NK-92 treated with Interleukin-12 subunit alpha and Interleukin-12 subunit beta, amount 100 ng/mL, for 24 hours (cell line): ENCODE measurements at places on chromosomes 7 and 10.

- no peak for DNase-seq
Observed at GRCh38 chr7:133056370-133057238, 25.3 kb downstream of the CHCHD3 start.

DNA sequence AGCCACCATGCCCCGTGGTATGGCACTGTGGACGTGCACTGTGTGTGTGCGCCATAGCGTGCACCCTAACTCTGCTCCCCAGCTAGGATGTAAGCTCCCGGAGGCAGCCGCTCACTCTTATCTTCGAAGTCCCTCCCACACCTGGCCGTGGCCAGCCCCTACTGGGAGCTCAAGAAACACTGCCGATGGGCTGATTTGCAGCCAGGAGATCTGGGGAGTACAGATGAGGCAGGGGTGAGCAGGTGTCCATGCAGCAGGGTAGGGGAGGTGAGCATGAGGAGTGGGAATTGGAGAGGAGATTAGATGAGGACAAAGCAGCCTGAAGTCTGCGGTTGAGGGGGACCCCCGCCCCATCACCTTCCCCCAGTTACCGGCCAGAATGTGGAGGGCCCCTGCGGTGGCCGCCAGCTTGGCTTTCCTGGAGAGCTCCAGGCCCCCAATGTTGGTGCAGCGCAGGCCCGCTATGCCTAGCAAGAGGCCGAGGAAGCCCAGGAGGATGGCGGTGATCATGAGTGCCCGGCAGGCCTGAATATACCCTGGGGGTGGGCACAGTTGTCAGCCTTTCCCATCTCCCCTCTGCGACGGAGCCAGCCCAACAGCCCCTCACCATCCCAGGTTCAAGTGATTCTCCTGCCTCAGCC is 3.6 kb downstream of the CLDN15 start:
- DNase-seq, result no peak

GRCh38 chr7:138161600-138162081 is 85.4 kb downstream of the AKR1D1 start:
- DNase-seq, result peak; percentile 57

DNA sequence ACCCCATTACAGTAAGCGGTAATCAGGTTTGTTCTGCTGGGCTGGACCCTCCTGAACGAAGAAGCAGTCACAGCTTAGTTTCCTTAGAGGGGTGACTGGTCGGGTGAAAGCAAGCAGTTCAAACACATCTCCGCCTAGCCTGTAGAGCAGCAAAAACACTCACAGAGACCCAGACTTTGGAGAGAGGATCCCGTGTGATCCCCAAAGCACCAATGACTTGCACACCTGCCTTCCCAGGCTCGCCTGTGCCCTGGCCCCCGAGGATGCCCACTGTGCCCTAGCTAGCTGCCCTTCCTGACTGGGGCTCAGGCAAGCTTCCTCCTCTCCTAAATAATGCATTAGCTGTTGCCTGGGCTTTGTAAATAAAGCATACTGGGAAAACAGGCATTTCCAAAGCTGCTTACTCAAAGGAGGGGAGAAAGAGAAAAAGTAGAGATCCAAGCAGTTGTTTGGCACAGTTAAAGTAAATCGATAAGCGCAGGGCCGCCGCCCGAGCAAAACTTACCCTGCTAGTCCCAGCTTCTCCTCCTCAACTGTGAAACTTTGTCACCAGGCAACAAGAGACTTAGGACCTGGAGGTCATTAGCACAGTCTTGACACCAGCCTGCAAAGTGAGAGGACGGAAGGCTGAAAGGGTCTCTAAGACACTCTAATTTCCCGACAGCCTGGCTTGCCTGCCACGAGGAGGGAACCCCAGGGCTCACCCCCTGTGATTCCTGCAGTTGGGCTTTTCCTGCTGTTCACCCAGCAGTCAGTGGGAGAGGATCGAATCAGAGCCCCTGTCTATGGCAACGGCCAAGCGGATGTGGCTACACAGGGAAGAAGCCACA is 4.8 kb downstream of the LRRC18 start:
- peak; percentile 13 for DNase-seq

DNA sequence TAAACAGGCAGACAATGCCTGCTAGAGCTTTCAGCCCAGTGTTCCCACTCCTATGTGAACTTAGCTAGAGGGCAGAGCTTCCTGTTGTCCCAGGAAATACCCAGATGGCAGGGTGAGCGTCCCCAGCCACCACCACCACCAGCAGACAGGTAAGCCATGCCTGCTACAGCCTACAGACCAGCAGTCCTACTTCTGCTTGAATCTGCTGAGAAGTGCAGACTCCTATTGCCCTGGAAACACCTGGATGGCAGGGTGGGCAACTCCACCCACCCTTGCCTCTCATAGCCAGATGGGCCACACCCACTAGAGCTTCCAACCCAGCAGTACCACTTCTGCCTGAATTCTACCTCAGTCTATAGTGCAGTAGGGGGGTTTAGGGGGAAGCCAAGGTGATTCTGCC is 64.4 kb downstream of the FBXL13 start:
- no peak for DNase-seq
